Omental fat pad (tissue), 4 donors: ENCODE measurements at places on chromosomes 6 and 20. TPM values are rescaled to one million over a fixed set of nuclear protein-coding genes. Genes with fewer than 3 reads are reported as not detected.

PTCHD4 gene
- total RNA-seq, result 0.56 TPM

BEND3 gene
- total RNA-seq, result 8.5 TPM

PRL gene
- not detected for total RNA-seq

TDRD6 gene
- total RNA-seq, result 0.12 TPM

C6orf118 gene
- not detected for total RNA-seq

PI16 gene
- 5.4 TPM for total RNA-seq

KIFC1 gene
- 0.63 TPM for total RNA-seq

EMILIN3 gene
- not detected for total RNA-seq

BPIFB2 gene
- not detected for total RNA-seq

DNA sequence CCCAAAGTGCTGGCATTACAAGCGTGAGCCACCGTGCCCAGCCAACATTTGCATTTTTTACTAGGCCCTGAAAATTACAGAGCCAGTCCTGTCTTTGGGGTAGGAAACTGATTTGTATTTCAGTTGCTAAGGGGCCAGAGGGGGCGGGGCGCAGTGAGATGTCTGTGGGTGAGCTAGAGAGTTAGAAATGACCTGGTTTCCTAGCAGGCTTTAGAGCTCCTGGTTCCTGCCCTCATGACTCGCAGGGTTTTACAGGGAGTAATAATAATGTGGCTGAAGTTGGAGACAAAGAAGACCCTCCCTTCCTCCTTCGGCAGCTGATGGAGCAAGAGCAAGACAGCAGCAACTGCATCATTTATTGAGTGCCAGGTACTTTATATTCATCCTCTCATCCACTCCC, 131.5 kb downstream of the TFAP2C start:
- no peak for DNase-seq

GRCh38 chr6:110828396-110828795, 13.1 kb upstream of the CDK19 start:
- DNase-seq, result no peak

DNA sequence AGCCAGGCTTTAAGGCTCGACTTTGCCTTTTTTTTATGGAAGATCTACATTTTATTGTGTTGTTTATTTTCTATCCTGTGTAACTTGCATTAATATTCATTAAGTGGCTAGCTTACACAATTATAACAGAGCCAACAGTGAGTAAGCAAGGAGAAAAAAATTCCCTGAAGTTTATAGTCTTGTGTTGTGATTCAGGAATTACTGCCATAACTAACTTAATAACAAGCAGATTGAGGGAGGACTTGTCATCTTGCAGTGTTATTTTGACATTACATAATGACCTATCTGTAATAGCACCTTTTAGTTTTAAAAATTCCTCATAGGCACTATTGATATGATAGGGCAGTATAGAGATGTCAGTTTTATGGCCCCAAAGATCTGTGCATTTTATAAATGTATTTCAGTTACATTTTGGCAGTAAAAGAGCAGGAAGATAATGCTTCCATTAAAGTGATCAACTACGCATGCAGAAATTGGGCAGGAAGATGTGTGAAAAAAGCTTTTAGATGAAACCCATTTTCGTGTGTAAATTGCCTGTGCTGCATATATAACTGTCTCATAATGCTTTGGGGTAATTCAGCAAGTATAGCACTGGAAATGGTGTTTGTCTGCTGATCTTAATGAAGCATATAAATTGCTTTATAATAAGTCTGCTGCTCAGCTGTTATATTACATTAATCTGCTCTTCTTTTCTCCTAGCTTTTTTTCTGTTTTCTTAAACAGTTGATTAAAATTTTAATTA, 123.0 kb downstream of the SMAP1 start:
- DNase-seq, result no peak

GRCh38 chr6:38214159-38214558, 394.6 kb downstream of the ZFAND3 start:
- no peak for DNase-seq

DNA sequence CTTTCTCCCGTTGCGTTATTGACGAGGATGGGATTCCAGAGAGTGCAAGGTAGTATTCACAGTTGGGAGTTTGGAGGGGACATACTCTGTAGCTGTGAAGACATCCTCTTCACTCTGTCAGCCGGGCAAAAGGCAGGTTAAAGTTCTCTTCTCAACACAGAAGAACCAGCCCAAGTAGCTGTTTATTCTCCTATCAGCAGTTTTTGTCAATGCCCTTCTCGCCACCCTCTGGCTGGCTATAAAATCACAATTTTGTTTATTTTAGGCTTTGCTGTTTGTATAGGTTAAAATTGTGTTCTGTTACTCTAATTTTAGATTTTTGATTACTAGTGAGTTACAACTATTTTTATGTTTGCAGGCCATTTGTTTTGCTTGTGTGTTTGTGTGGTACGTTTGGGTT, 37.9 kb upstream of the MAS1 start:
- no peak for DNase-seq

GRCh38 chr20:251354-251753, 6.2 kb upstream of the DEFB132 start:
- no peak for DNase-seq

- DNase-seq, result no peak
Observed at GRCh38 chr20:20903773-20904500, 191.5 kb upstream of the RALGAPA2 start.

- DNase-seq, result no peak
Observed at GRCh38 chr6:138540468-138540867, 41.2 kb upstream of the NHSL1 start.

DNA sequence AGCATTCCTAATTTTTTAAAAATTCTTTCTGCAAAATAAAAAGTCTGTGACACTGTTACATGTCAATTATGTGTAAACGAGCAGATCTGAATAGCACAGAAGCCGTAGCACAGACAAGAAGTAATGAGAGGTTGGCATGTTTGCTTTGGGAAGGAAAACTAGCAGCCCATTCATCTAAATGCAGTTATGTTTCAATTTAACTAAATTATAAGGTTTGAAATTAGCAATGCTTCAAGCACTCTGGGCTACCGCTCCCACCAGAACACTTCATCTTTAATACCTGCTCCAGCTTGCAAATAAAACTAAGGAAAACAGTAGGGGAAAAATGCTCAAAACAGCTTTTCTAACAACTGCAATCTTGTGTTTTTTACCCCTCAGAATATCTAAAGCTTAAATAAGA, 73.9 kb downstream of the PTPRK start:
- DNase-seq, result no peak

DNA sequence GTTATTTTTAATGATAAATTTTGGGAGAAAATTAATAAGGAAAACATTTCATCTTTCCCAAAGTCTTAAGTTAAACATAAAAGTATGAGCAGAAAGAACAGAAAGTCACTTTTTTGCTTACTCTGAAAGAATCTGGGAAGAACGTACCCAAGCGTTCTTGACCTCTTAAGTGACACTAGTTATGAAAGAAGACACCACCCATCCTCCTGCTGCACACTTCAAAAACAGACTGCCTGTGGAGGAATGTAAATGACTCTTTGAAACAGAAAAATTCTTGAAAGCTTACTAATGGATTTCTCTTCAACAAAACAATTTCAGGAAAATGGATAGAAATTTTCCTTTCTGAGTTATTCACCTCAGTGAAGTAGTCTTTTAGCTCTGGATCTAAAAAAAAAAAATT, 227.7 kb downstream of the MEI4 start:
- no peak for DNase-seq

- peak; percentile 29 for DNase-seq
Observed at GRCh38 chr20:11891776-11892545, 25.7 kb upstream of the BTBD3 start.
